ENCODE measurements at places on chromosomes 11 and 22. TPM values are rescaled to one million over a fixed set of nuclear protein-coding genes. Genes with fewer than 3 reads are reported as not detected.

DNA sequence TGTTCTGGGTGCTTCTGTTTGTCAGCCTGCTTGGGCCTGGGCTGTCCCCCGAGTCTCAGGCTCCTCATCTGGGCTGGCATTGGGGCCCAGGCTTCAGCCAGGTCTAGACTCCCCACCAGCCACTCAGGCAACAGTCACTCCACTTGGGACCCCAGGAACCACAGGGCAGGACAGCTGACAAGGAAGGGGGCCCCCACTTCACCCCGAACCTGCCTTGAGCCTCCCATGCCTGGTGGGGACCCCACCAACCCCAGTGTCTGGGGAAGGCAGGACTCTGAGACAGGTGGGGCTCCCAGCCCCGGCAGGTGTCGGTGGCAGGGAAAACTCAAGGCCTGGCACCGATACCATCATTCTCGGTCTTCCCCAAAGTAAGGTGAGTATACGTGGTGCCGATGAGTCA lies 11.7 kb upstream of the LTO1 start:
- DNase-seq: no peak

DNA sequence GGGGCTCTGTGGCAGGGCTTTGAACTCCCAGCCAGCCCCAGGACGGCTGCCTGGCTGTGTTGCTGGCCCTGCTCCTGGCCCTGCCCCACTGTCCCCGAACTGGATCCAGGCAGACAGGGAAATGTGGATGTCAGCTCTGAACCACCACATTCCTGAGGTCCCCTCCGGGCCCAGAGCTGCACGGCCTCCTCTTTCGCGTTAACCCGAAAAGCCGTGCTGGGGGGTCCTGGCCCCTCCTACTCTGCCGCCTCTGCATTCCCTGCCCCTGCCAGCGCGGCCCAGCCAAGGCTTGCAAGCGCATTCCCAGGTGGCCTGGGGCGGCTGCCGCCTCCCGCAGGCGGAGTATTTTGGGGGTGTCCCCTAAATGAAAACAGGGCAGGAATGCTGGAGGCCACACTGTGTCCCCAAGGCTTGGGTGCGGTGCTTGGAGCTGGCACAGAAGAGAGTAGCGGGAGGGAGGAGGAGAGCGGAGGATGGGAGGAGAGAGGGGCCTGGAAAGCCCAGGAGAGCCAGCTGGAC lies 5.4 kb downstream of the LINC01488 start:
- no peak for DNase-seq

DNA sequence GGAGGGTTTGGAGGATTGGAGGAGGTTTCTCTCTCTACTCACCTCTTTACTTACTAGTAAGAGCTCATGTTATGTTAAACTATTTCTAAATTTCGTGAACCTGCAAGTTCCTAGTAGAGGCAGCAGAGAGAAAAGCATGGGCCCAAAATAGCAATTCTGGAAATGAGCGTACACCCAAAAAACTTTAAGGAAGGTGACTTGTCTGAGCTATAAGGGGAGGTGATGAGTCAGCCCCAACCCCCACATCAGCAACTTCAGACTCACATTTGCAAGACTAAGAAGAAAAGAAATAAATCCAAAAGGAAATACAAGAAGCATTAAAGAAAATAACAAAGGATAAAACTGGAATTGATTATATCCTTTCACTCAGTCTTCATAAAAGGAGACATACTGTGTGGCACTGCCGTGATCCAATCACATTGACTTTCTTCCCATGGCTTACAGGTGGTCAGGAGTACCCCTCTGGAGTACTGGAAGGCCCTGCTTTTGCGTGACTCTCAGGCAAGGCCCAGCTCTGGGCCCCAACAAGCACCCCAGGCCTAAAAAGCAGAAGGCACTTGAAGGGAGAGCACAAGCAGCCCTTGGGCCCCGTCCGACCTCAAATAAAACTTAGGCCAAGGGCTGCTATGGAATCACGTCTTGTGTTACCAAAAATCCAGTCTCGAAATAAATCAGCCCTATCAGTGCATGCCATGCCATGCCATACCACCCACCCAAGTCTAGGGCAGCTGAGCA lies 14.3 kb downstream of the PACSIN2 start:
- no peak for DNase-seq

GRCh38 chr11:60457576-60457975 lies 1.9 kb downstream of the MS4A1 start:
- DNase-seq: no peak

- DNase-seq: peak; percentile 31
These were observed 3.9 kb downstream of the PACSIN3 start for GRCh38 chr11:47182380-47182779.

GRCh38 chr11:103035791-103036434 lies 56.0 kb downstream of the DCUN1D5 start:
- DNase-seq: no peak

- no peak for DNase-seq
These were observed 520.0 kb upstream of the LUZP2 start for GRCh38 chr11:23976841-23977271.

The DBX1 gene
- not detected for polyA plus RNA-seq

The FAT3 gene
- polyA plus RNA-seq: 0.06 TPM

The GTSE1 gene
- 0.38 TPM for polyA plus RNA-seq

The IGLL1 gene
- not detected for polyA plus RNA-seq

The PITPNB gene
- polyA plus RNA-seq: 57.4 TPM

The GRM5 gene
- polyA plus RNA-seq: not detected

The BCO2 gene
- 133 TPM for polyA plus RNA-seq

Data from liver (tissue), 10 donors.